Activated T-cell treated with anti-CD3 and anti-CD28 coated beads, Interleukin-2, amount 50 U/mL, for 24 hours (primary cell): ENCODE measurements at places on chromosomes 4 and X.

GRCh38 chrX:17174671-17175070, 200.3 kb upstream of the NHS start:
- no peak for DNase-seq

DNA sequence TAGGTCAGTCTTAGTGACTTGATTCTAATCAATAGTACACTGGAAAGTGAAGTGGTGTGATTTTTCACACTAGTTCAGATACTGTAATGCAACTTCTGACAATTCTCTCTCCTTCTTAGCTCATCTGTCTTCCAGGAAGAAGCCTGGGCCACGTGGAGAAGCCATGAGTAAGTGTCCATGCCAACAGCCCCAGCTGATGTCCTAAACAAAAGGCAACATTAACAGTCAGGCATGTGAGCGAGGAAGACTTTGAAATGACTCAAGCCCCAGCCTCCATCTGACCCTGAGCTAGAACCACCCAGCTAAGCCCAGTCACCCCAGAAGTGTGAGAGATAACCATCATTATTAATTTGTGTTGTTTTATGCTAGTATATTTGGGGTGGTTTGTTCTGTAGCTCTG, 115.7 kb upstream of the MAGEB16 start:
- no peak for DNase-seq

DNA sequence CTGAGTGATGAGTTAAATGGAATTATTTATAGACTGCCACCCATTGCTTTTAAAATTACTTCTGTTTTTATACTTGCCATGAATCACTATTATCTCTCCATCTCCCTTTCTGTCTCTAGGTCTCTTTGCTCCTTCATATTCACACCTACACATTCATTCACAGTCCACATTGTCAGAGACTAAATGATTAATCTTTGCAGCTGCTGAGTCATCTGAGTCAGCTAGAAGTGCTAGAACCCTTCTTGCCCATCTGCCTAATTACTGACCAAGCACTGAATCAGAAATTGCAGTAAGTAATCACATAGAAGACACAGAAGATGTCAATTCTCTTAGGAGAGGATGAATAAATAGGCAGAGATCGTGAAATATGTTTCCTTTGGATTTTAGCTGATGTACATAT, 31.6 kb upstream of the RPS6KA6 start:
- no peak for DNase-seq

DNA sequence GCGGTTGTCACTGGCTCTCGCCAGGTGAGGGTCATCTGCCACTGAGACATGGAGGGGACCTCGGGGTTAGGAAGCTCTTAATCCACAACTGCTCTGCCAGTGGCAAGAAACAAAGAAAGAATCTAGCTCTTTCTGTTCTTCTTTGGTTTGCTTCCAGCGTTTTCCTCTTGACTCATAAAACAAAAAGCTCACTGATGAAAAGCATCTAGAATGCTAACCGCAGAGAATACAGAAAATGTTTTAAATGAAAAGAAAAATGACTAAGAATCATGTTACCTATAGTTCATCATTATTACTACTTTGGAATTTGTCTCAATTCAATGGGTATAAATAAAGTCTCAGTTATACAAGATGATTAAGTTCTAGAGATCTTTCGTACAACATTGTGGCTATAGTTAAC, 274.8 kb upstream of the TENM3 start:
- no peak for DNase-seq

- peak; percentile 46 for DNase-seq
Measured at GRCh38 chr4:121156822-121157769, 7.0 kb downstream of the TNIP3 start.

DNA sequence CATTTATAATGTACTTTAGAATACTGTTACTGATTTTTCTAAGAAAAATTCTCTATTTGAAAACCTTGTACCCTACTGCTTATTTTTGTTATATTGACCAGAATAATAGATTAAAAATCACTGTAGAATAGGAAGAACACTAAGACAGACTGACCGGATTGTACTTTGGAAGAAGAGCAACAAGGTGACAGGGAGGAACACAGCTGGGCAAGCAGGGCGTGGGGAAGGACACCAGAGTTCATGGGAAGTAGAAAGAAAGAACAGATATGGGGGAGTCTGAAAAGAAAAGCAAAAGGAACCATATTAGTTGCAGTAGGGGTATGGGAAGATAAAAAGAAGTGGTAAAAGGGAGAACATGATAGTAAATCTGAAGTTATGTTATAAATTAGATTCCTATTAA, 38.6 kb downstream of the TXK start:
- no peak for DNase-seq

DNA sequence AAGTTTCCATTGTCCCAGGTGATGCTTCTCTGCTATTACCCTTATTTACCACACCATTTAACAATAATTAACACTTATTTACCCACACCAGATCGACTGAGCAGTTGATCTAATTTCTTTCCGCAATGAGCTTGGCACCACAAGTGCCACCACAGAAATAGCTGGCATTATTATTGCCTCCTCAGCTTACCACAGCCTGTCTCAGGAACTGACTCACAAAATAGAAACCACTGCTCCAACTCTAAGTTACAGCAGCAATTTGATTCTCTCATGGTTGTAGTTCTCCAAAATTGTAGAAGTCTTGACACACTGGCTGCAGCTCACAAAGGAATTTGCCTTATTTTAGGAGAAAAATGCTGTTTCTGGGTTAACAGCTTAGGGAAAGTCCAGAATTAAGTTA, 22.5 kb downstream of the ZNF721 start:
- DNase-seq, result no peak

- DNase-seq, result no peak
Measured at GRCh38 chr4:2754848-2755819, 1.0 kb downstream of the TNIP2 start.

DNA sequence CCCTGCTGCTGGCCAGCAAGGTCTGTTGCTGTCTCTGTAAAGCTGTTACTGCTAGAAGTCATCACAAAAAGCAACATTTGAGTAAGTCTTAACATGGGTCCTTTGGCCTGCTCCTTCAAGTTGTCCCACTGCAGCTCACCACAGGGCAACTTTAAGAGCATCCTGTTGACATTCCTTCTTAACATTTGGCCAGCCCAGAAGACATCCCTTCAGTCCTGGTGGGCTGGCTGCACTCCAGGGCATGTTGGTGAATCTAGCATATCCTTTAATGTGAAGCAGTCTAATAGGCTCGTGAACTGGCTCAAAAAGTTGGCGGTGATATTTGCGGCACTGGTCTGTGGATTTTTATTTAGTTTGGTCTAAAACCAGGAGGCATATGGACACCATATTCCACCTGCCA, 92.2 kb upstream of the MAML3 start:
- no peak for DNase-seq

DNA sequence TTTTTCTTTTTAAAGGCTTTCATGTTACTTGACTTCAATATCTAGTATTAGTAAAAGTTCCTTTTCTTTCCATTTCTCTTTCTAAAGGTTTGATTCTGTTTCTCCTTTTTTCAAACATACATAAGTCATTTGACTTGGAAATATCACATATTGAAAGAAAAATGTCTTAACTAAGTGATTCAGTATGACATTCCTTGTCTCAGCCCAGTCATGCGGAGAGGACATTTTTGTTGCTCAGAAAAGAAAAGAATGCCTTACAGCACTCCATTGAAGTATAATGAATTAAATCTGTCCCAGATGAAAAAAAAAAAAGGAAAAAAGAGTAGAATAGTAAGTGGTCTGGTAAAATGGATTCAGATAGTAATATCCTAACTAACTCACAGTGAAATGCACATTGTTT, 466.1 kb downstream of the ADGRL3 start:
- no peak for DNase-seq

DNA sequence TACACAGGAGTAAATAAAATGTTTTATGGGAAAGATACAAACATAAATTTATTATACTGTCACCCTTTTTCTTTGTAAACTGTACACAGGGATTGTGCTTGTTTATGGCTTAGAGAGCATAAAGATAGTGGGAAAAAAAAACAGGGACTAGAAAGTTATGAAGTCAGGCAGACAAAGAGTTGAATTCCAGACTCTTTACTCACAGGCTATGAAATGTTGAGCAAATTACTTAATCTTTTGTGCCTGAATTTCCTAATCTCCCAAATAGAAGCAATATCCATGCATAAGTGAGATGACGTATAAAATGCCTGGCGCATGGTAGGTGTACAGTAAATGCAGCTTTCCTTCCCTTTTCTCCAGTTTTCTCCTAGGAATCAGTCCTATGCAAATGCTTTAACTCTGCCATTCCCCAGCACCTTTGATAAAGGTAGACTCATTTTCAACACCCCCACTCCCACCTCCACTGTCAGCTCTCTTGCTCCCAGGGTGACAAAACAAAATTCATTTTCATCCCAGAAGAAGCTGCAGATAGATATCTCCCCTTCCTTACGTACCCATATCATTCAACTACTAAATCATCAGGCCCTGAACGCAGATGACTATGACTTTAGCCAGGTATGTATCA, 44.5 kb upstream of the BTC start:
- DNase-seq, result no peak

DNA sequence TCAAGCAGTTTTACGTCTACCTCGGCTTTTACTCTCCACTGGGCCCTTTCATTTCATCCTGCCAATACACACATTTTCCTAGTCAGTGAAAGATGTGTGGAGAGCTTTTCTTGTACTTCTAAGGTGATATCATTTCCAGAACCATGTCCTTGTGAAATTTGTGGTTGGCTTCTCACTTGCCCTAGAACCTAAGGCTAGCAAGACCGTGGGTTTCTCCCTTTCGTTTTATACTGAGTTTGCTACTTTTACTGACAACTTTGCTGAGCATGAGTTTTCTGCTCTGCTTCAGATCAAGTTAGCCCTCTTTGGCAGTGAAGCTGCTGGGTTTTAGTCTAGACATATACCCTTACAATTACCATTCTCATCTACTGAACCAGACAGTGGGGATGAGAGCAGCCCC, 95.7 kb upstream of the FRMPD4 start:
- DNase-seq, result no peak

- no peak for DNase-seq
Measured at GRCh38 chrX:49214416-49214815, 14.4 kb upstream of the SYP start.

DNA sequence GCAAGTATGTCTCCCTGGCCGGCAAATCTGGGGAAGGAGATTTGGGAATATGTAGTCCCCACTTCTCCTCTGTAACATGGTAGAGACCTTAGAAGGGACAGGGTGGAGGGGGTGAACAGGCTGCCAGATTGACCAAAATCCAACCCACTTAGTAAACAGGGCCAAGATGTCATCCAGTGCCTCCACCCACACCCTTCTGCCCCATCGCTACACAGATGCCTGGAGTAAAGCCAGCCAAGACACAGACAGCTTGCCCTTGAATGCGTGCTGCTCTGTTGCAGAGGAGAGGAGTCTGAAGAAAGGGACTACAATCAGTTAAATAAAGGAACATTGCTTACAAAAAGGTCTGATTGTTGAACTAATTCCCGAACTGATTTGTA, 160.1 kb upstream of the LDB2 start:
- DNase-seq, result no peak

DNA sequence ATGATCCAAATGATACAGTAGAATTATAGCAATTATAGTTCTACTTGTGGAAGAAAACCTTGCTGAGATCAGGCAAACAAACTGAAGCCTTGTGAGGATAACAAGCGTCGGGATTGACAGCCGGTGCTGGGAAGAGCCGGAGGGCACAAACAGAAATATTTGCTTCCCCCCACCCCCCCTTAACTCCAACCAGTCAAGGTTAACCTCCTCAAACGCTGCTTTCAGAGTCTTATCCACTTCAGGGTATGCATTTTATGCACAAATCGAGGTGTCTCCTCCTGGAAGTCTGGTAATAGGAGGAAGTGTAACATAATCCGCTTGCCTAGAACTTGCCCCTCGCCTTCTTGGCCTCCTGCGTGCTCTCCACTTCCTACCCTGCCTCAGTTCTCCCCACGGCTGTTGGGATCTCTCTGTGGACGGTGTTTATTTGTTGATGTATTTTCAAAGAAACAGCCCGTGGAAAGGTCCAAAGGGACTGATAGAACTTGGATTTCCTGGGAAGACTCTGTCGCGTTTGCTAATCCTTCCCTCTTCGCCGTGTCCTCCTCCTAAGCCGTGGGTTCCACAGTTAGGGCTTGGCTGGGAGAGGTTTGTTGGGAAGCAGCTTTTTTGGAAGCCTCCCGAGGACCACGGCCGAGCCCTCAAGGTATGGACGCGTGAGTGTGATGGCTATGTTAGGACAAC, 4.1 kb upstream of the ARX start:
- DNase-seq, result no peak

- no peak for DNase-seq
Measured at GRCh38 chr4:35867057-35867456, 377.3 kb downstream of the ARAP2 start.

GRCh38 chr4:24517676-24518075, 66.7 kb downstream of the DHX15 start:
- no peak for DNase-seq

DNA sequence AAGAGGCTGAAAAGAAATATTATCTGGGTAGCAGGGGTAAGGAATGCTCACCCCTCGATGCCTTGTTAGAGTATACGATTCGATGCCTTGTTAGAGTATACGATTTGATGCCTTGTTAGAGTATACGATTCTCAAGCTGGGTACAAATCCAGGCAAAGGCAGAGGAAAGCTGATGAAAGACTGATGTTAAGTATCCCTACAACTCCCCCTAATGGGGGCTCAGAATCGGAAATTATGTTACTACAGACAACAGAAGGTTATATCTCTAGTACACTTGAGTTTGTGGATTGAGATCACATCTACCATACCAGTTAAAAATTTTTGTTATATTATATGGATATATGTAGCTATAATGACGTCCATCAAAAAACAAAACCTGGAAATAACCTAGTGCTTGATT, 4.8 kb downstream of the LRRC66 start:
- DNase-seq, result no peak

DNA sequence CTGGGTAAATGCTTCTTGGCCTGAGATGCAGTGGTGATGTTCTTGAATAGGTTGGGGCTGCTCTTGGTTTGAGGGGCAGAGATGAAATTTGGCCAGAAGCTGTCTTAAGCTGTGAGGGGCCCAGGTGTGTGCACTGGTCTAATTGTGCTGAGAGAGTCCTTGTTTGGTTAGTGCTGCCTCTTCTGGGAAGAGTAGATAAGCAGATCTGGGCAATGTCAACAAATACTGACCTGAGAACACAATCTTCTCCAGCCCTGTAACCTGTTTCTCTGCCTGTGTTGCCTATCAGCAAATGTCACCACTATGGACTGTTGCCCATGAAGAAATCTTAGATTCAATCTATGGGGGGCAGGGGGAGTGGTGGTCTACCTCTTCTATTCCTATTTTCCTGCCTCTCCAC, 17.2 kb upstream of the USP27X start:
- no peak for DNase-seq

DNA sequence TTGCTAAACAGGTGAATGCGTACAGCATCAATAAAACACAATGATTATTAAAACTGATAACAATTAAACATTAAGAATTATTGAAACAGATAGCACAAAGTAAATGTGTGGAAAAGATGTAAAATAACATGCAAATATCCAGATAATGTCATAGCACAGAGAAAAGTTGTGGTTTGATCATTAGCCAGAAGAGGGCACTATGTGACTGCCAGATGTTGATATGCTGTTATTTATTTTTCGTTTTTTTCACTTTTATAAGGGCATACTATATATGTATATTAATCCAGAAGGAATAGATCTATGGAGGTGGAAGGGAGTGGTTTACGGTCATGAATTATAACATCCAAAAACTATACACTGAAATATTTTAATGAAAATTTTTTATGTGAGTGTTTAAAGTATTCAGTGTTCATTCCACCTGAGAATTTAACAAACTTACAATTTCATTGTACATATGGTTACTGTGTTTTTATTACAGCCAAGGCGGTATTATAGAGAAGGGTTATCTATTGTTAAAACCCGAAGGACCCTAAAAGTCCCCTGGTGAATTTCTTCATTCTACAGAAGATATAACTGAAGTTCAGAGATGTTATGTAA, 211.9 kb upstream of the UGT8 start:
- DNase-seq, result no peak

GRCh38 chrX:37871626-37872302, 24.4 kb upstream of the DYNLT3 start:
- no peak for DNase-seq
